C1 segment of cervical spinal cord (tissue), 14 donors: ENCODE measurements at places on chromosomes 12 and 14.
A peak's percentile ranks its signal among the peaks of the same experiment; 100 is the strongest.

DNA sequence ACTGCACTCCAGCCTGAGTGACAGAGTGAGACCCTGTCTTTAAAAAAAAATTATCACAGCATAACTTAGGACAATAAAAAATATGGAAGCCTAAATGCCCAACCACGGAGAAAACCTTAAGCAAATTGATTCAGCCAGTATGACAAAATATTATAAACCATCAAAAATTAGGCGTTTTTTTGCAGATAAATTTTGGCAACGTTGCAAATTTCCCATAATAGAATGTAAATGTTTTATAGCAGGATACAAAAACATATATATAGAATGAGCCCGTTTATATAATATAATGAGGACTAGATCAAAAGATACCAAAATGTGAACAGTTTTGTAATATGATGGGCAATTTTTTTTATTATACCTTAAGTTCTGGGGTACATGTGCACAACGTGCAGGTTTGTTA, 6.8 kb upstream of the EML5 start:
- DNase-seq, result no peak

DNA sequence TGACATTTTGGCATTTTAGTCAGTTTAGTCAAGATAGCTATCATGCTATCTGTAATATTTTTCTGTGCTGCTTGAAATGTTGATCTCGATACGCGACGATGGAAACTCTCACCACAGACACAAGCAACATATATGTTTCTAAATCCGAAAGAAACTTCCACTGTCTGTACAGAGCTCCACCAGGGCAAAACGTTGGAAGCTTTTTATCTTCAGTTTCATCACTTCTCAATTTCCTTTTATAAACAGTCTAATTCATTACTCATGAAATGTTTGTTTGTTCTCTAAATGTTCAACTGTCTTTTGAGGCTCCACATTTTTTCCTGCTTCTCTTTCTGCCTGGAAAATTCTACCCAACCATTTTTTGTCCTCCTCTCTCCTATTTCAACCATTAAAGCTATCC, 737.6 kb downstream of the SLC16A7 start:
- DNase-seq, result no peak

- peak; percentile 48 for DNase-seq
These were observed at the start of gene SLC8A3 for GRCh38 chr14:70188659-70189455. SLC8A3 (minus strand) TSS chr14:70188951; CDS start chr14:70168422, 20,529 bp downstream.

GRCh38 chr14:28944605-28945004, 178.0 kb downstream of the FOXG1 start:
- DNase-seq, result no peak

- no peak for DNase-seq
These were observed 20.7 kb downstream of the PLEK2 start for GRCh38 chr14:67391268-67391667.
